ENCODE measurements at places on chromosomes 11 and 22.

GRCh38 chr11:65918211-65919140 is at the start of gene C11orf68:
Gene C11orf68, minus strand, starts transcription at chr11:65919062. Its CDS starts 31 bp downstream, at chr11:65919031.
- DNase-seq, result no peak

GRCh38 chr22:49317369-49317768 is 510.3 kb downstream of the BRD1 start:
- DNase-seq, result no peak

GRCh38 chr11:18615628-18616392 is 16.2 kb downstream of the MISFA start:
- DNase-seq, result no peak

DNA sequence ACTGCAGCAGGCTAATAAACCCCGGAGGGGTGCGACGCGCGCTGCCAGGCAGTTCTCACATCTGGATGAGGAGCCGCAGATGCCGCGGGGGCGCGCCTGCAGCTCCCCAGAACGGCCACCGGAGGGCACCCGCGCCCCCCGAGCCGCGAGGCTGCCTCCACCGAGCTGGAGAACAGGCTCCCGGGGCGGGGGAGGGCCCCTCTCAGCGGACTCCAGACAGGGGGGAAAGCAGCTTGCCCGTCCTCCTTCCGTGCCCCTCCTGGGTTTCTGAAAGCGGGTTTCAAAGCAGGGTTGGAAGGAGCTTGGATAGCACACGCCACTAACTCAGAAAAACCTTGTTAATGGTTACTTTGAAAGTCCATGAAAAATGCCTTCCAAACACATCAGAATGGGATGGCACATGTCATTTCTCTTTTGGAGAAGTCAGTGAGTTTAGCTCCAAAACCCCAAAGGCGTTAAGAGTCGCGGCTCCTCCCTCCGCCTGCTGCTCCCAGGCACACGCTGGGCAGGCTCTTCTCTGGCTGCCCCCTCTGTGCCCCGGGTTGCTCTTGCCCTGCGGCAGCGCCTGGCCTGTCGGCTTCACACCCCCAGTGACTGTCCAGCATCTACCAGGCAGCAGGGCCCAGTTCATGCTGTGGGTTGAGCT is 317.8 kb downstream of the NTM start:
- peak; percentile 13 for DNase-seq

- DNase-seq, result no peak
Measured at GRCh38 chr11:26930518-26931247, 63.2 kb upstream of the FIBIN start.

GRCh38 chr22:19721330-19722177 is 1.8 kb upstream of the GP1BB start:
- DNase-seq, result no peak

GRCh38 chr22:44935724-44936123 is 74.1 kb downstream of the PHF21B start:
- no peak for DNase-seq

GRCh38 chr11:35424157-35424940 is 5.0 kb upstream of the SLC1A2 start:
- no peak for DNase-seq

- DNase-seq, result no peak
Measured at GRCh38 chr11:102447193-102447592, 5.4 kb downstream of the TMEM123 start.

- DNase-seq, result no peak
Measured at GRCh38 chr11:64299847-64300648, at the start of gene CATSPERZ. Gene CATSPERZ, plus strand, starts transcription at chr11:64300358. Its CDS starts 53 bp downstream, at chr11:64300411.

DNA sequence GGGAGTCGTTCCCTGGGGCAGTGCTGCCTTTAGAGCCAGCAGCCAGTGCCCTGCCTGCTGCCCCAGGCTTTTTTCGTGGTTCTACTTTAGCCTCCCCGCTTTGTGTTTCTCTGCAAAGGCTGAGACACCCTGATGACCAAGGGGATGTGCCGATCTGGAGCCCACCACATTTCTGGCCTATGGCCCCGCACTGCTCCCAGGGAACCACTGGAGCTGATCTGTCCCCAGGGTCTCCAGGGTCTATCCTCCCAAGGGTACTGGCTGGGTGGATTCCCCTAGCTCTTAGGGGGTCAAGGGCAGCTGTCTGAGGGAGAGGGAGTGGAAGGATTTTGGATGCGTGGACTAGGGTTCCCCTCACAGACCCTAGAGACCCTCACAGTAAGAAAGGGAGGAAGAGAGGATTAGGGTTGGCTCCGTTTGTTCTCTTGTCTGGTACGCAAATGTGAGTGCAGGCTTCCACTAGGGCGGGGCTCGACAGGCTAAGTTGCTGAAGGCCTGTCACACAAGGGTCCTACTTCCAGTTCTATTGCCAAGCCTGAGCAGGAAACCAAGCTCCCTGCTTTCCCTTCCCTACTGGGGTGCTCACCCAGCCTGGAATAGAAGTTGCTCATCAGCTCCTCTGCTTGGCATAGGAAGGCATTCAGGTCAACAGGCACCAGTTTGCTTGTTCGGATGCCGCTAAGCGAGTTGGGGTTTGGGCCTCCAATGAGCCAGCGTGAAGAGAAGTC is 19.3 kb downstream of the TREH start:
- DNase-seq, result no peak

DNA sequence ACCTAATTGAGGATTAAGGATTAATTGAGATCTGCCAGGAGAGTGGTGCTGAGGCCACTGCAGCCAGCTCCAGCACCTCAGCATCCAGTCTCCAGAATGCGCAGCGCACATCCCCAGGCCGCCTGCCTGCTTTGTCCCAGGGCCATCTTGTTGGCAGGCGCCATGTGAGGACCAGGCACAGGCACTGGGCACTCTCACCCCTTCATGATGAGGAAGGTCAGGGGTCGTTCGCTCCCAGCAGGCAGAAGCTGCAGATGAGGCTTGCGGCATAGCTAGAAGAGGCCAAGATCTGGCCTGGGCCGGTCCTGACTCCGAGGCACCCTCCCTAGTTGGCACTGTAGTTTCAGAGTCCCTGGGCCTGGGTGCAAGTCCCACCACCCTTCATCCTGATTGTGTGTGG is 6.4 kb downstream of the CABP2 start:
- no peak for DNase-seq

- DNase-seq, result no peak
Measured at GRCh38 chr11:134524896-134525845, 113.1 kb upstream of the B3GAT1 start.

GRCh38 chr22:22388494-22388893 is 120.0 kb downstream of the ZNF280B start:
- DNase-seq, result no peak

GRCh38 chr11:64660205-64660604 is 62.8 kb downstream of the NRXN2 start:
- DNase-seq, result no peak

- DNase-seq, result no peak
Measured at GRCh38 chr11:32122200-32122599, 31.3 kb downstream of the RCN1 start.

DNA sequence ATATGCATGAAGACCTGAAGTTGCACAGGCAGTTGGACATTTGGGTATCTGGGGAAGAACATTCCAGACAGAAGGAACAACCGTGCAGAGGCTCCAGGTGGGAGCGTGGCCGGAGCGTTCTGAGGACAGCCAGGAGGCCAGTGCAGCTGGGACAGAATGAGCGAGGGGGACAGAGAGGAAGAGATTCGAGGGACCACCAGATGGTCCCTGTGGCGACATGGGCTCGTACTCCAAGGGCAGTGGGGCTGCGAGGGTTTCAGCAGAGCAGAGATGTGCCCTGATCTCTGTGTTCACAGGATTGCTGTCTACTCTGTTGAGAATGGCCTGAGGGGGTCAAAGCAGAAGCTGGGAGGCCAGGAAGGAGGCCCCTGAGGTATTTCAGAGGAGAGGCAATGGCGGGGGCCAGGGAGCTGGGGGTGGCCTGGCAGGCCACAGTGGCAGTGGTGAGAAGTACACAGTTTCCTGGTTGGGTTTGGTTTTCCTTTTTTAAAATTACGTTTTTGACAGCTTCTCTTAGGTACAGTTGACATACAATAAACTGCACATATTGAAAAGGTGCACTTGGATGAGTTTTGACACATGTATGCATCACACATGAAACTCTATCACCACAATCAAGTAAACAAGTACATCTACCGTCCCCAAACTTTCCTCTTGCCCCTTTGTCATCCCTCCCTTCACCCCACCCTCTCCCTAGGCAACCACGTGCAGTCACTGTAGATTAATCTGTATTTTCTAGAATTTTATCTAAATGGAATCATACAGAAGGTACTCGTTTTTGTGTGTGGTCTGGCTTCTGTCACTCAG is 24.8 kb upstream of the SOX10 start:
- no peak for DNase-seq

Measured in activated T-cell treated with anti-CD3 and anti-CD28 coated beads for 24 hours (primary cell).